ENCODE measurements at places on chromosomes 2 and 18. TPM values are rescaled to one million over a fixed set of nuclear protein-coding genes. Genes with fewer than 3 reads are reported as not detected.

The ZNF396 gene
- total RNA-seq: 2.5 TPM

The ERLEC1 gene
- 41.0 TPM for total RNA-seq

DNA sequence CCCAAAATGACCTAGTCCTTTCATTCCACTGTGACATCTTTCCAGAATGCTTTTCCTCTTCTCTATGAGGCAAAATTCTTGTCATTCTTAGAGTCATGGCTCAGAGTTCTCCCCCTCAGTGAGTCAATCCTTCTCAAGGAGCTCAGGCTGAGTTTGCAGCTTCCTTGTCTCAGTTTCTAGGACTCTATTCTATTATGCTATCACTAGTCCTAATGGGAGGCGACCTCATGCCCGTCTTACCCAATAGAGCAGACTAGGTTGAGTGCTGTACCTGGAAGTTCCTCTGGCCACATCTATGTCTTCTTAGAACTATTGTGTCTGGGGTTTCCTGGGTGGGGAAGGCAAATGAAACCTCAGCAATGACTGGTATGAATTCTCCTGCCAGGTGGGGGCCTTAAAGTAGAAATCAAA is 51.5 kb downstream of the HAUS1 start:
- H3K4me3 ChIP-seq: no peak overlapping the region
- peaks cover 15% of the 10 kb centered on the region for H3K4me1 ChIP-seq
- no peaks in the 10 kb centered on the region for H3K27me3 ChIP-seq

DNA sequence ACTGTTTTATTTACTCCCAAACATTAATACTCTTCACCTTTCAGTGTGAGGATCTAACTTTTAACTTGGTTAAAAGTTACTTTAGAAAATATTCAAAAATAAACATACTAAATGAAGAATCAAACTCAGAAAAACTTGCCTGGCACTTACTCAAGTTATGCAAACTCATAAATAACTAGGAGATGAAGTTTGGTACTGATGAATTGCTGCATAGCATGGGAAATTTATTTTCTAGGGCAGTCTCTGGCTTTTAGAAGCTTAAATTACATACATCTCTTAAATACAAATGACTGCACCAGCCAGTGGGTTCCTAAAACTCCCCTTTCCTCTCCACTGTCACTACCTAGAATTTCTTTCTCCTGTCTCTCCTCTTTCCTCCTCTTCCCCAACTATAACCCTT is 46.7 kb upstream of the CREB1 start:
- H3K4me3 ChIP-seq: no peak overlapping the region
- no peak overlapping the region for H3K27ac ChIP-seq
- H3K36me3 ChIP-seq: no peaks in the 10 kb centered on the region
- peaks cover 4% of the 10 kb centered on the region for H3K4me1 ChIP-seq
- no peak for DNase-seq
- no peaks in the 10 kb centered on the region for H3K27me3 ChIP-seq

DNA sequence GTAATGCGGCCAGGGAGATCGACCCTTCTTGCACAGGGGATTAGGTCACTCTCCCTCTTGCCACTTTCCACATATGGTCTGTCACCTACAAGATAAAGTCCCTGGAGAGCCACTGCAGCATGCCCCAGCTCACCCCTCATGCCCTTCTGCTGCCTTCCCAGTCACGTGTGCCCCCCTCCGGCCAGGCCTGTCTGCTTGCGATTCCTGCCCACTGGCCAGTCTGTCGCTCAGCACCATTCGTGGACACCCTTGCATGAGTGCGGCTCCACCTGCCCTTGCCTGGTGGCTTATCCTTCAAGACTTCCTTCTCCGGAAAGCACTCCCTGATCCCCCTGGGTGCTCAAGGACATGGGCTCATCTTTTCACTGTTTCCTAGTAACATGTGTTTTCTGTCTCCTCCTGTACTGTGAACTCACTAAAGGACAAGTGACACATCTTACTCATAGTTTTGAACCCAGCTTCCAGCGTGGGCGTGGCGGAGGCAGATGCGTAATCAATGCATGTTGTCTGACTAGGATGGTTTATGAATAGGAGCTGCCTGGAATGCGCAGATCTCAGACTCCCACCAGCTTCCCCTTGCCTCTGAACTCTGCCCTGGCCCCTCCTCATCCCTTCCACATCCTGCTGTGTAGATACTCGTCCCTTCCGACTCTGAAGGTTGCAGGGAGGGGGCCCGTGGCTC is 7.8 kb upstream of the NT5DC4 start:
- no peak for DNase-seq
- no peak overlapping the region for H3K4me3 ChIP-seq
- peaks cover 13% of the 10 kb centered on the region for H3K27me3 ChIP-seq
- H3K36me3 ChIP-seq: no peaks in the 10 kb centered on the region
